ENCODE measurements at places on chromosomes 16 and 17. TPM values are rescaled to one million over a fixed set of nuclear protein-coding genes. Genes with fewer than 3 reads are reported as not detected.
A peak's percentile ranks its signal among the peaks of the same experiment; 100 is the strongest.

- no peak overlapping the region for H3K27ac ChIP-seq
- no peak overlapping the region for H3K4me3 ChIP-seq
- H3K4me1 ChIP-seq, result peaks cover 19% of the 10 kb centered on the region
- H3K36me3 ChIP-seq, result no peaks in the 10 kb centered on the region
These were observed 196.3 kb upstream of the CDH11 start for GRCh38 chr16:65318138-65318537.

DNA sequence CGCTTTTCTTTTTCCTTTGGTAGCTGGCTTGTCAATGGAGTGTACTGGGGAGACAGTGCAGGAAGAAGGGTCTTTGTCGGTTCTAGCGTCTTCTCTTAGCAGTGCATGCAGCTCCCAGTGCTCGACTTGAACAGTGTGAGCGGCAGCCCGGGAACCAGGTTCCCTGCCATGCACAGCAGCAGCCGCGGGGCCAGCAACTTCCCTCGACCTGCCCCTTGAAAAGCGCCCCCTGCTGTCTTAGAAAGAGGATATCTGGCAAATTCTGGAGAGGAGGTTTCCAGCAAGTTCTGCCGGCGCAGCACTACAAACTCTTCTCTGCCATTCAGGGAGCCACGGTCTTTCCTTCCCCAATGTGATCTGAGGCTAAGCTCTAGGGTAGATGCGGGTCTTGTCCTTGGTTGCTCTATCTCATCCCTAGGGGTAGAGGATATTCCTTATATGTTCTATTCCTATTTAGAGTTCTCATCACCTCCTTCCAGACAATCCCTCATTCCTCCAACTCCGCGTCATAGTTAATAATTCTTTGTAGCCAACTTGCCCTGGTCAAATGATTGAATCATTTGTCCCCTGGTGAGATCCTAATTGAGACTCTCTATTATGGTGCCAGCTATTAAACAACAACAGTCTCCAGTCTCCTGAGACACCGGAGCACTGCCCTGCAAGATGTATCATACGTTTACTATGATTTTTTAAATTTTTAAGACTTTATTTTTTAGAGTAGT, 451.3 kb downstream of the PMP22 start:
- no peaks in the 10 kb centered on the region for H3K36me3 ChIP-seq
- H3K4me3 ChIP-seq, result no peak overlapping the region
- H3K27me3 ChIP-seq, result no peaks in the 10 kb centered on the region
- DNase-seq, result no peak
- H3K27ac ChIP-seq, result no peak overlapping the region

GRCh38 chr16:83350481-83350880, 457.3 kb upstream of the HSBP1 start:
- no peaks in the 10 kb centered on the region for H3K36me3 ChIP-seq
- no peak overlapping the region for H3K4me3 ChIP-seq
- H3K4me1 ChIP-seq, result 0 out of 2 replicates have a peak, but pooled peaks cover 7% of the 10 kb centered on the region
- H3K27ac ChIP-seq, result no peak overlapping the region
- no peak for DNase-seq

- H3K4me3 ChIP-seq, result peak within 1 kb of the TSS; percentile 73
- H3K36me3 ChIP-seq, result no peaks in the 10 kb centered on the region
- DNase-seq, result peak; percentile 80
- H3K27me3 ChIP-seq, result peaks cover 58% of the 10 kb centered on the region
These were observed at the start of gene IGF2BP1 for GRCh38 chr17:48997103-48997826. IGF2BP1 (plus strand) TSS chr17:48997385; CDS start chr17:48997746, 361 bp downstream.

GRCh38 chr16:87133112-87133850, 183.9 kb downstream of the C16orf95 start:
- DNase-seq, result no peak
- H3K27ac ChIP-seq, result no peak overlapping the region
- H3K36me3 ChIP-seq, result no peaks in the 10 kb centered on the region
- H3K4me1 ChIP-seq, result peaks cover 7% of the 10 kb centered on the region
- H3K27me3 ChIP-seq, result peaks cover 23% of the 10 kb centered on the region

Gene ALOX12B
- total RNA-seq, result not detected

Gene RNF167
- 19.8 TPM for total RNA-seq

Gene HSD11B2
- total RNA-seq, result not detected

Gene MYH13
- total RNA-seq, result not detected

Gene LRRC36
- total RNA-seq, result not detected
